AG09309 (cell line): ENCODE measurements at places on chromosomes 7 and 10.
A peak's percentile ranks its signal among the peaks of the same experiment; 100 is the strongest.

DNA sequence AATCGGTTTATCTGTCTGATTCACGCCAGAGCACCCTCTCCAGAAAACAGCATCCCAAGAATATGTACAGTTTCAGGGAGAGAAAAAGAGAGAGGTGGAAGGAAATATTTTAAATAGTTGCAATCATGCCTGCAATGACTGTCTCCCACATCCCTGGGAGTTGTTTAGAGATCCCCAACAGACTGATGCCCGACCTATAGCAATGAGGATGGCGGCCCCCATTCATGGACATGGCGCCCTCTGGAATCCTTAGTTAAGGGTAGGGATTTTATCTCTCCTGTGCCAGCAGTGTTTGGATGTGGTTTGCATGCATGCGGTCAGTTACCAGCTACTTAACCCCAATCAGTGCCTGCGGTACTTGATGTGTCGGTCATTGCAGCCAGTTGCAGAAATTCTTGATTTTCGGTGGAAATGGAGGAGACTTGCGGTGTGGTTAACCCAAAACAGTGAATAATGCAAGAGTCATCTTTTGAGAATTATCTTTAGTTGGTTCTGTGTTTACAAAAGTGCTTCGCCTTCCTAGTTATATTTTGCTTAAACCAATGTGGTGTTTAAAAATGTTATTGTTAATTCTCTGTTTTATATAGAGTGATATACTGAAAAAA is 186.0 kb upstream of the TCF7L2 start:
- peak; percentile 84 for DNase-seq

DNA sequence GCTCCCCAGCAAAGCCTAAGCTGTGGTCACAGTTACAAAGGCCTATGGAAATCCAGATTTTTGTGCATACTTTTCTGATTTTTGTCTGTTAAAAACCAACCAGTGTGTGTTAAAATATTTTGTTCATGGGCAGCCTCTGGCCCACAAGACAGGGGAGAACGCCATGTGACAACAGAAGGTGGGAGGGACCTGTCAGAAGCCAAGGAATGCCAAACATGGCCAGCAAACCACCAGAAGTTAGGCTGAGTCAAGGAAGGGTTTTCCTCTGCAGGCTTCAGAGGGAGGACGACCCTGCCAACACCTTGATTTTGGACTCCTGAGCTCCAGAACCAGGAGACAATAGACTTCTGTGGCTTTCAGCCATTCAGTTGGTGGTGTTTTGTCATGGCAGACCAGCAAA is 127.3 kb downstream of the CUL2 start:
- DNase-seq: no peak

GRCh38 chr10:115091161-115091560 is 2.0 kb upstream of the ATRNL1 start:
- no peak for DNase-seq

GRCh38 chr7:108684629-108685028 is 115.0 kb downstream of the DNAJB9 start:
- no peak for DNase-seq

GRCh38 chr10:18194634-18195033 is 54.4 kb downstream of the CACNB2 start:
- no peak for DNase-seq

DNA sequence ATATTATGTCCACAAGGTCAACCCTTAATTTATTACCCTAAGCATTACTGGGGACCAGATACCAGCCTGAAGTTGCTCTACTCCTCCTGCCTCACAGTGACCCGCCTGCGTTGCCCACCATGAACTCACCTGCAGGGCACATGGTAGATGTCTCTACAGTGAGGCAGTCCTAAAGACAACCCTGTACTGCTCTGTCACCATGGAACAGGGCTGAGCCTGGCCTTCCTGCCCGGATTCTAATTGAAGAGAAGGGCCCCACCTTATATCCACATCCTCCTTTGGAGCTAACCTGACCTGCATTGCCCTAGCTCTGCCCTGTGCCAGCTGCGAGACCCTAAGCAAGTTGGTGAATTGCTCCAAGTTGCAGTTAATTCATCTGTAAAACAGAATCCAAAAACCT is 4.1 kb downstream of the SH3PXD2A start:
- no peak for DNase-seq

- no peak for DNase-seq
These were observed 62.3 kb upstream of the ARHGAP12 start for GRCh38 chr10:31990937-31991336.

GRCh38 chr7:95441042-95441823 is 6.4 kb upstream of the PON2 start:
- DNase-seq: no peak

DNA sequence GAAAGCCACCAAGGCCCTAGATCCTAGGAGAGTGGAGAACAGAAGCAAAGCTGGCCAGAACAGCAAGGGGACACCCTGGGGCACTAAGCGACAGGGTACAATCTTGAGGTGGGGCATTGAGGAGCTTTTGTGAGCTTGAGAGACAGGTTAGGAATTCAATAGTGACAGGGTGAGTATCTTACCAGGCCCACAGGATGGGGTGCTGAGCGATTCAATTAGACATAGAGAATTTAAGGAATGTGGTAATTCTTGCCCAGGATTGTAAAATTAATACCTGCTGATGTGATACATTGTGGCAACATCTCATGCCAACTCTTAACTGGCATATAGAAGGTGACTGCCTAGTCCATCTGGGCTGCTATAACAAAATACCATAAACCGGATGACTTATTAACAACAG is 14.0 kb downstream of the RBP3 start:
- DNase-seq: no peak

DNA sequence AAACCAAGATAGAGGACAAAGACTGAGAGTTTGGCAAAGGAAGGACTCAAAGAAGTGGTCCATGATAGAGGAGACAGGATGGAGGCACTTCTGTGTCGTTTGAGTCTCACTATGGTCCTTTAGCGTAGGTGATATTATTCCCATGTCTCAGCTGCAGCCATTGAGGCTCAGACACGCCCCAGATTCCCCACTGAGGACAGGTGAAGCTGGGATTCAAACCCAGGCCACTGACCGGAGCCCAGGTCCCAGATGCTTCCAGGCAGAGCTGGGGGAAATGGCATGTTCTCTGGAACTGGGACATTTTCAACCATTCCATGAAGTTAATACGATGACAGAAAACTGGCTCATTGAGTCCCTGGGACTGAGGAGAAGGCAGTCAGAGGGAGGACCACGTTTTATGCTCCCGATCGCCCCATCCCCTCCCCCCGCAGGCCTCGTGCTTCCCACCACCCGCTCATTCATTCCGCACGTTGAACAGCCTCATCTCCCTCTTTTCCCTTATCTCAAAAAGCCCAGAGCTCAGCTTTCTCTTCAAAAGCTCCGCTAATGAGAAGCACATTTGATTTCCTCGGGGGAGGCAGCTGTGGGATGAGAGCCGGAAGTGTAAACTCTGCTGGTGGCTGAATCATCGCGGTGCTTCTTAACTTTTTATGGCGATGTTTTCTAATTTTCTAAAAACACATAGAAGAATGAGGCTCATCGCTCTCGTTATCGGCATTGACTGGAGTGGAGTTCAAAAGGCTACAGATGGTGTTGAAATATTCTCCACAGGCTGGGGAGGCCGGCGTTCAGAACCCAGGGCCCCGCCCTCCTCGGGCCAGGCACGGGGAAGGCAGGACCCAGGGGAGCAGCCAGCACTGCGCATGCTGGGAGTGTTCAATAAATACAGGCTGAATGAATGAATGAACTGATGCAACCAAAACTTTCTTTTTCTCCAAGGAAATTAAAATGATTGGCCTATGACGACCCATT is 64.0 kb downstream of the OAT start:
- peak; percentile 66 for DNase-seq

GRCh38 chr10:43596546-43596945 is 9.7 kb upstream of the ZNF485 start:
- no peak for DNase-seq

DNA sequence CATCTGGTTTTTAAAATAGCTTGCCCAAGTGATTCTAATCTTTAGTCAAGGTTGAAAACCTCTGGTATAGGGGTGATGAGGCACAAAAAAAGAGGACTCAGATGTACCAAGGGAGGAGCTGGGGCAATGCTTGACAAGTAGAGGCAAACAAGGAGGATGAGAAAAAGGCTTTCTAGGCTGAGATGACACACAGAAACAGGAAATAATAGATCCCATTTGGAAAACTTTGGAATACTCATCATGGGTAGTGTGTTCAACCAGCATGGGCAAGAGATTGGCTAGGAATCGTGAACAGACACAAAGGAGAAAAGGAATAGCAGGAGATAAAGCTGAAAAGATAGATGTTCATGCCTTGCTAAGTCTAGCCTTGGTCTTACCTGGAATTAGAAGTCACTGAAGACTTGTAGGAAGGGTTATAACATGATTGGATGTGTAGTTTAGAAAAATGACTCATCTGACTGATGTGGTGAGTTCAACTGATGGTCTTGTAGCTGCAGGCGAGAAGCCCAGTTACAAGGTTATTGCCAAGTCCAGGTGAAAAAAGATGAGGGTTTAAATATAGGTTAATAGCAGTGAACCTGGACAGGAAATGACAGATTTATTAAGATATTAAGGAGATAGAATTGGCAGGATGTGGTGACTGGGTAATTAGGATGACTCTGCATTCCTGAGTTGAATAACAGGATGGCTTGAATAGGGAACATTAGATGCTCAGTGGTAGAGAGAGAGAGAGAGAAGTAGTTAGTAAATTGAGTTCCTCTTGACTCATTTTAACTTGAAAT is 214.0 kb upstream of the LRGUK start:
- no peak for DNase-seq

- no peak for DNase-seq
These were observed 14.2 kb downstream of the ENTPD7 start for GRCh38 chr10:99673492-99673891.

GRCh38 chr10:63227207-63227895 is 94.2 kb downstream of the NRBF2 start:
- no peak for DNase-seq

- DNase-seq: no peak
These were observed 102.3 kb downstream of the DNAJB6 start for GRCh38 chr7:157439149-157439548.

GRCh38 chr7:102942181-102942866 is 29.5 kb downstream of the LRRC17 start:
- DNase-seq: no peak

DNA sequence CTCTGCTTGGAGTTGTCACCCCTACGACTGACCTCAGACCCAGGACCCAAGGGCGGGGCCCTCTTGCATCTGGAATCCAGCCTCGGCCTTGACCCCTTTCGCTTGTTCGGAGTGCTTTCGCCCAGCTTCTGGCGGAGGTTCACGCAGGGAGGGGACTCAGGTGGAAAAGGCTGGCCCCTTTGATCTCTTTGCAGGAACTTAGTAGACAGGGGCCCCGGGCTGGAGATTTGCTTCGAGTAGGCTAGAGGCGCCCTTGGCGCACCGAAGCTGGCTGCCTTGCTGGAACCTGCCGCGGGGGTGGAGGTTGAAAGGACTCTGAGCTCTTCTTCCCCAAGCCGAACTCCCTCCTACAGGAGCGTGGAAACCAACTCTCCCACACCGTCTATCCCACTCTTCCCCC is 255.1 kb downstream of the OTUD1 start:
- no peak for DNase-seq

- no peak for DNase-seq
These were observed 25.4 kb downstream of the INSIG1 start for GRCh38 chr7:155323001-155323638.
